ENCODE measurements at places on chromosomes 7 and 10.

- no peak for ATAC-seq
Observed at GRCh38 chr10:73655990-73656298, at the start of gene SYNPO2L. Gene SYNPO2L (minus strand): TSS chr10:73656029. CDS start chr10:73655922, 107 bp downstream.

- ATAC-seq, result no peak
Observed at GRCh38 chr10:47027784-47028260, 116.6 kb downstream of the PTPN20 start.

- no peak for ATAC-seq
Observed at GRCh38 chr10:71040343-71040742, 152.0 kb upstream of the PCBD1 start.

GRCh38 chr10:102581401-102581800, 62.9 kb upstream of the TRIM8 start:
- ATAC-seq, result no peak

GRCh38 chr7:120998520-120998919, 10.0 kb downstream of the CPED1 start:
- no peak for ATAC-seq

GRCh38 chr7:92932450-92932849, 96.1 kb upstream of the CDK6 start:
- no peak for ATAC-seq
